ENCODE measurements at places on chromosomes 5 and 9. TPM values are rescaled to one million over a fixed set of nuclear protein-coding genes. Genes with fewer than 3 reads are reported as not detected.

The ANKRD33B gene
- 1.6 TPM for total RNA-seq

DNA sequence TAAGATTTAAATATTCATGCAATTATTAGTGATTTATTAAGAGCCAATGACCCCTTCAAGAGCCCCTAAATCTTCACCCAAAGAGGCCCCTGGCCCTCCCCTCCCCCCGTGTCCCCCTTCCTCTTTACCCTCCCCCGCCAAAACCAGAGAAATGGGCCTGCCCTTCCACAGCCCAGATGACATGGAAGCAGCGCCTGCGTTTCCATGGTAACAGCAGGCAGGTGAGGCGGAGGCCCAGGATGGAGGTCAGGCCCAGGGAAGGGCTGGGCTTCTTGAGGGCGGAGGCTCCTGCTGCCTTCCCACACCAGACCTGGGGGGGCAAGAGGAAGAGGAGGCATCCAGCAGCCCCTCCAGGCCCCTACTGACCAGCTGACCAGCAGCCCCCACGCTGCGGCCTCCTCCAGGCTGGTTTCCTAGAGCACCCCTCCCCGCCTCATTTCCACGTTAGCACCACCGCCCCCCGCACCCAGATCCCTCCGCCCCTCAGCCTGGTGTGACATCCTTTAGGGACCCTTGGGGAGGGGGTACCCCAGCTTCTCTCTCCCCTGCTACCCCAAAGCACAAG, 37.4 kb downstream of the UNC5A start:
- peak; percentile 78 for DNase-seq

- no peak for DNase-seq
Measured at GRCh38 chr9:84701801-84702200, 32.3 kb downstream of the NTRK2 start.

GRCh38 chr9:71984831-71985281, 73.4 kb downstream of the C9orf85 start:
- DNase-seq, result no peak

DNA sequence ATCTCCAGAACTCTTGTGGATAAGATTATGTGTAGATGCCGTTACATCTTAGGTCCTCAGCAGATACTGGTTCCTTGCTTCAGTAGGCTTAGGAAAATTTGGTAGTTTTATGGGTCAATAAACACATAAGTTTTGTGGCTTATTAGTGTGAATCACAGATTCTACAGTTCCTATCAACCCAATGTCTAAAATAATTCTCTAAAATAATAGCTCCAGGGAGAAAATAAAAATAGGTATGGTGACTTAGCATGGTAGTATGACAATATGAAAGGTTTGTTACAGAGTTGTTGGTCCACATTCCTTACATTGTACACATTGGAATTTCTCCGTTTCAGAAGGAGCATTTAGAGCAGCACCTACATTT, 91.7 kb downstream of the AOPEP start:
- no peak for DNase-seq

The SLC26A2 gene
- 6.1 TPM for total RNA-seq
